Umbilical cord (tissue), 2 donors: ENCODE measurements at places on chromosomes 7 and 10.
A peak's percentile ranks its signal among the peaks of the same experiment; 100 is the strongest.

GRCh38 chr10:114815791-114816190 lies 5.8 kb upstream of the FHIP2A start:
- no peak for DNase-seq

DNA sequence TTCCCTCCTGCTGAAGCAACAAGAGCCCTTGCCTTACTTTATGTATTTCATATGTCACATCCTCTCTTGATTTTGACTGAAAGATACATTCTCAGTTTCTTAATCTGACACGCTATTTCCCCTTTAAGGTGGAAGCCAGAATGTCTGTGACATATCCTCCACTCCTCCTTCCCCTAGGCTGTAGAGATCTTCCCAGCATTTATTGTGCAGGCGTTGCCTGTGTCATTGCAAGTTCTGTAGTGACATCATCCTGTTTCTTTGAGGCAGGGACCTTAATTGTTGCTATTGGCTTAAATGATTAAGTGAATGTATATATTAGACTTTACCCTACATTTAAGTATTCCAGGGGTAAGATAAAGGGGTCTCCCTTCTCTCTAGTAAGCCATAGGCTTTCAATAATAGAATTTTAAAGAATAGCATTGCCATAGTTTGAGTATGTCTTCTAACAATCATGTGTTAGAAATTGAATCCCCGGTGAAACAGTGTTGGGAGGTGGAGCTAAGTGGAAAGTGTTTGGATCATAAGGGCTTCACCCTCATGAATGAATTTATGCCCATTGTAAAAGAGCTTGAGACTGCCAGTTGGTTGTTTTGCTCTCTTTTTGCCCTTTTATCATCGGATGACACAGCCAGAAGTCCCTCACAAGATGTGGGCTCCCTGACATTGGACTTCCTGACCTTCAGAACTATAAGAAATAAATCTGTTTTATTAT lies 189.5 kb upstream of the CDC14C start:
- DNase-seq = no peak

GRCh38 chr10:62073429-62073828 lies 171.9 kb downstream of the ARID5B start:
- peak; percentile 46 for DNase-seq

DNA sequence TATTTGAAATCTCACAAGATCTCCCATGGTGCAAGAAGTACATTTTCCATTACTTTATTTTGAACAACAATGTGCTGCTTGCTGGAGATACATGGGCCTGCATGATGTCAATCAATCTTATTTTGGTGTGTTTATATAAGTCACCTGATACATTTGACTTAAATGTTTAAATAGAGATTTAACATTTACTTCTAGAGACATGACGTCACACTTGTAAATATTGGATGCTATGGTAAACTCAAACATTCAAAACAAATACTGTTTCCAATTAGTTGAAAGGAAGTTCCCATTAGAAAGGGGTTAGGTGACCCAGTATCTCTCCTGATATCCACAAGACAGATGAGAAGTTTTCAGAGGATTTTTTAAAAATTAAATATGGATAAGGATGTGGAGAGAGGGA lies 214.5 kb downstream of the NSUN6 start:
- DNase-seq = no peak

- no peak for DNase-seq
These were observed 12.3 kb upstream of the ENO4 start for GRCh38 chr10:116836902-116837523.

GRCh38 chr7:107345898-107346297 lies 124.0 kb upstream of the GPR22 start:
- no peak for DNase-seq

- DNase-seq = no peak
These were observed 2.6 kb upstream of the TMEM130 start for GRCh38 chr7:98872328-98872924.
